ENCODE measurements at places on chromosomes 2 and 18.

- peak; percentile 76 for DNase-seq
Measured at GRCh38 chr2:135985826-135986393, 484 bp upstream of the DARS1 start.

DNA sequence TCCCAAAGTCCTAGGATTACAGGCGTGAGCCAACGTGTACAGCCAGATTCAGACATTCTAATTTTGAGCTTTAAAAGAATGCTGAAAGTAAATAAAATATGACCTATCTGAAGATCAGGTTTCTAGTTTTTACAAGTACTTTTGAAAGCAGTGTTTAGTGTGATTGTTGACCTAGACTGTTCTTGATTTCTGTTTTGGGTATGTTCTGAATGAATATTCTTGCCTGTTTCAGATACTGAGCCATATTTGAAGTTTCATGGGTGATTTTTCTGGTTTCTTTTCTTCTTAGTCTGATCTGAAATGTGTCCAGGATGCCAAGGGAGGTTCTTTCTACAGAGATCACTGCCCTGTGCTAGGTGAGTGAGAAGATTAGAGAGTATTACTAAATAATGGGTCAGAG is 37.2 kb downstream of the MIB1 start:
- DNase-seq: no peak

GRCh38 chr18:34649080-34649479 is 61.0 kb upstream of the DTNA start:
- DNase-seq: no peak

GRCh38 chr2:219296142-219296541 is 13.1 kb downstream of the PTPRN start:
- DNase-seq: no peak

DNA sequence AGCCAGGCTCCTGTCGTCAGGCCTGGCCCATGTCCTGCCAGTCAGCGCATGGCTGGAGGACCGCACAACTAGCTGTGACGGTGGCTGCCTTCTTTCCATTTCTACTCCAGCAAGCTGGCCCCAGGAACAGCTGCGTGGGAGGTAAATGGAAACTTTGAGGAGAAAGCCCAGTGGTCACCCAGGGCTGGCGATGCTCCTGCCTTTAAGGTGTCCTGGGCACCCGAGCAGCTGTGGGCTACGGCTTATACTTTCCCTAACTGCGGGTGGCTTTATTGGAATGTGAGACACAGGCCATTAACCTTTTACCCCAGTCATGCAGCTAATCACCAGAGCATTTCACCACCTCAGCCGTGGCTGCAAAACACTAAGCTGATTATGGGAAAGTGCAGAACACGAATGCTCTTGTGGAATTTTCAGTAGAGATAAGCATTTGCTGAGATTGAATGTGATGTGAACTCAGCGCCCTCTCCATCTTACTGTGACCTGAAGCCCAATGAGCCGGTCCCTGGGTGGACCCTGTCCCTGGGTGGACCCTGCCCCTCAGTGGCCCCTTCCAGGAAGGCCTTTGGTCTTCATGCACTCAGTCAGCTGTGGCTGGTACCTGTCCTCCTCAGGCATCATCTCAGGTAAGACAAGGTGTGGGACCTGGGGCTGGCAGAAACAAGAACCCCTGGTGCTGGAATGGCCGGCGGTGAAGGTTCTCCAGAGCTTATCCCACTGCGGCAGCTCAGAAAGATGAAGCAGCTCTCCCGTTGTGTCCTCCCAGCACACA is 275.4 kb upstream of the HS6ST1 start:
- no peak for DNase-seq

- DNase-seq: no peak
Measured at GRCh38 chr2:218169757-218170546, 3.2 kb upstream of the CXCR1 start.

DNA sequence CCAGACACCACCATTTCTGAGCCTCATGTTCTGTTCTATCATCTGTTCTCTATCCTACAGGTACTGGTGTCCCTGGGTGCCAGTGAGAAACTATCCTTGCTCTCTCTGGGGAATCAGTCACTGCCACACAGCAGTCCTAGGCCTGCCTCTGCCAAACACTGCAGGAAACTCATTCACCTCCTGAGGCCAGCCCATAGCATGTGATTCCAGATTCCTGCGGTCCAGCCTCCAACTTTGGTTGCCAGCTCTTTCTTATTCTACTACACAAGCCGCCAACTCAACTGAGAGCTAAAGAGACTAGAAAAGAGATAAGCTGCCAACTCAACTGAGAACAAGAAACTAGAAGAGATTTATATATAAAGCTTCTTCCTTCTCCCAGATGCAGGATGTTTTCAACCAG is 8.8 kb upstream of the TTLL4 start:
- no peak for DNase-seq

DNA sequence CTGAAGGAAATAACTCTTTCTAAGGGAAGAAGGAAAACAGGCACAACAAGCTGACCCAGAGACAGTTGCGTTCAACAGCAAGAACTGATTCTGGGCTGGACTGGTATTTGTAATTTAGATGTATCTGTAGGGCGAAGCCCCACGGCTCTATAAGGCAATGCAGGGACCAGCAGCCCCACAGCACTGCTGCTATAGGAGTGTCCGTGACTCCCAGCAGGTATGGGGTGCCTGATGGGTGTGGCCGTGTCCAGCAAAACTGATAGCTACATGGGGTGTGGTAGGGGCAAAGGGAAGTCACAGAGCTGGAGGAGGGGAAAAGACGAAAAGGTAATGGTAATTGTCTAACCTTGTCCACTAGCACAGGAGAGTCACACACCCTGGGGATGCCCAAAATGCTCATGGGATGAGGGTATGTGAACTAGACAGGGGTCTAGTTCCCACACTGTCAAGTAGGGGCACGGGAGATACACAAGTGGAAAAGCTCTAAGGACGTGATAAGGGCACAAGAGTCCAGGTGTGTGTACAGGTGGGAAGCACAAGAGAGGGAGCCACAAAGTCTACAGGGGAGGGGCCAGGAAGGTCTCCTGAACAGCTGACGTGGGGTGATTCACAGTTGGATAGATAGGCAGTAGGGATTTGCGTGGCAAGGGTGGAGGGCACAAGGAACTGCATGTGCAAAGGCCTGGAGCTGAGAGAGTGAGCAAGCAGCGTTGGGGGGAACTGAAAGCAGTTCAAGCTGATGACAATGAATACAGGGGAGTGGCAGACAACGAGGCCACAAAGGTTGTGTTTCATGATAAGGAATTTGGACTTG is 48.5 kb upstream of the ASPRV1 start:
- DNase-seq: no peak

GRCh38 chr18:58397385-58398132 is 231.3 kb downstream of the ALPK2 start:
- no peak for DNase-seq

DNA sequence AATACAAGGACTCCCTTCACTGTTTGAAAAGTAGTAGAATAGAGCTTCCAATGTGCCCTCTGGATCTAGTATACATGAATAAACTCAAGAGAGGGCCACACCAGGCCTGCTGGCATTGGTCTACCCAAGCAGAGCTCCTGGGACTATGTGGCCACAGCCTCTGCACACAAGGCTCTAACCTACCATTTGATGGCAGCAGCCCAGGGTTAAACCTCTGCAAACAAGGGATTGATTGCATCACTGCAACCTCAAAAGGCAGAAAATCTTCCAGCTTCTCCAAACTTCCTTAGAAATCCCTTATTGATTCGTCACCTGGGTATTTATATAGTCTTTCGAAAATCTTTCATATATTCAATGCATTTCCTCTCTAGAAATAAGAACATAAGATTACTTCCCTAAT is 147.6 kb upstream of the SETBP1 start:
- DNase-seq: no peak

DNA sequence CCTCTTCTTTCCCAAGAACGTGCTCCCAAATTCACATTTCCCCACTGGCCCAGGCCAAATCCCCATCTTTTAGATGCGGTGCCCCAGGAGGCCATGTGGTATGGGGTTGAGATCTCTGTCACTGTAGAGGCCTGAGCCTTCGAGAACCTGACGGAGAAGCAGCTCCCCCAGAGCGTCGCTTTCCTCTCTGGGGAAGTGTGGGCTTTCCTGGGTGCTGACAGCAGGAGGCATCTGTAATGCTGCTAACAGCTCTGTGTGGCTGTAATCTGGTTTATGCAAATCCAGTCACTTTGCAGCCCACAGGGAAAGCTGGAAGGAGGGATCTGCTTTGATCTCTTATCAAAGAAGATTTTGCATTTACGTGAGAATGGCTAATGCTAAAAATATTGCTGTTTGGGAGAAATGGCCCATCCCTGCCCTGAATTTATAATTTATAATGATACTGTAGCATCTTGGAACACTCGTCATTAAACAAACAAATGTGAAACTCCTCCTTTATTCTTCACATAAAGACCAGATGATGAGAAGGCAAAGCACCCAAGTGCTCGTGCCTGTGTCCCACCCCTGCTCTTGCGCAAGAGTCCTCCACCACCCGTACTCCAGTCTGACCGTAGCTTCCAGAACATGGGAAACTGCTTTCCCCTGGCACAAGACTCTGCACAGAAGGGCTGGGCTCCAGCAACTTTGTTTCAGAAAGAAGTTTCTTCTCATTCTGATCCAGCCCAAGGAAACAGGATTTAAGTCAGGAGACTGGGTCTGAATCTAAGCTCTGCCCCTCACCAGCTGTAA is 109.9 kb upstream of the EPC2 start:
- DNase-seq: no peak

DNA sequence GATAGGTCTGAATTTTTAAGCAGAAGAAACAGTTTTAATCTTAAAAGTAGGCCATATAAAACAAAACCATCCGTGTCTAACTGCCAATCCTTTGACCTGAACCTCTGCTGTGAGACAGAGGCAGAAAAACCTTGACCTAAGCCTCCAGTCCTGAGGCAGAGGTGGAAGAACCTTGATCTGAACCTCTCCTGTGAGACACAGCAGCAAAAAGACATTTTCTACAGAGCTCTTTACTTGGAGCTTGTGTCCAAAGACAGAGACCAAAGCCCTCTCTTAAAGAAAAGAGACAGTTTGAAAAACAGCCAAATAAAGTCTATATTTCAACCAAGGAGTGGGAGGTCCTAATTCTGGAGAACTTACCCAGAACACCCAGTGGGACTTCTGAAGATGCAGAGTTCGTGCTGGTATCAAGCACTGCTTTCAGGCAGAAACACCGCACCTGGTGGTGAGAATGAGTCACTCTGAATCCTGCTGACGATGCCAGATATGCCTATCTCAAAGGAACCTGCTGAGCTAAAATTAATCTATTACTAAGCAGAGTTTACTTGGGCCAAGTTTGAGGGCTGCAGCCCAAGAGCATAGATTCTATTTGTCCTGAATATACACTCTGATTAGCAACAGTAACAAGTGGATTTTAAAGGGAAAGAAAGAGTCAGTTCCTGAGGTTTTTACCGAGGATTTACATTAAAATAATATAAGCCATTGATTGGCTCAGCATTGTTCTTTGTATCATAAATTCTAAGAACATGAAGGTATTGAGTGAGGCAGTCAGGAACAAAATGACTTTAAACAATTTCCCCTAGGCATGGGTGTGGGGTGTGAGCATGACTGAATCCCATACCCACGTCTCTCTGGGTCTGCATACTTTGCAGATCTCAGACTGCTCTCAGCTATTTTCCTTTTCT is 806.4 kb downstream of the TRIB2 start:
- DNase-seq: no peak

DNA sequence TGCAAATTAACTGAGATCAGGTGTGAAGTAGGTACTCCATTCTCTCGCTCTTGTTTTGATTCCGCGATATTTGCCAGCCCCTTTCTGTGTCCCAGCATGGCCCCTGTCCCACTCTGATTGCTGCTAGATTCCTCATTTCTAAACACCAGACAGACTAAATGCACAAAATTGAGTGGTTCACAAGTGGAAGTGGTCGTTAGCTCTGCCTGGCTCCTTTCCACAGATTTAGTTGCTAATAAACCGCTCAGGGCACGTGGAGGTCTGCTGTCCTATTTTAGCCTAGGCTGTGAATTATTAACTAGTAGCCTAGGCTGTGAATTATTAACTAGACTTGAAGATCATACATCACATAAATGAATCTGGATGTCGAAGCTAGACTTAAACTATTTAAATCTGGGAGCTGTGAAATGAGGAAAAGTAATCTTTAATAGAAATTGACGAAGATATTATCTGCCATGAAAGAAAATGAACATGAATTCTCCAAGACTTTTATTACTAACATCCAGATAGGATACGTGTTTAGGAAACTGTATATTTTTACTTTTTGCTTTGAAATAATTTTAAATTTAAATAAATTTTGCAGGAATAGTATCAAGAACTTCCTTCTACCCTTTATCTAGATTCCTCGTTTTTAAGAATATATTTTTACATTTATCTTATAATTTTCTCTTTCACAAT is 3.7 kb downstream of the IL1RL2 start:
- DNase-seq: no peak

GRCh38 chr18:68679528-68679927 is 35.4 kb downstream of the TMX3 start:
- no peak for DNase-seq

GRCh38 chr2:199596549-199596948 is 138.8 kb upstream of the SATB2 start:
- DNase-seq: no peak

- DNase-seq: no peak
Measured at GRCh38 chr2:8558096-8558495, 123.8 kb upstream of the ID2 start.

DNA sequence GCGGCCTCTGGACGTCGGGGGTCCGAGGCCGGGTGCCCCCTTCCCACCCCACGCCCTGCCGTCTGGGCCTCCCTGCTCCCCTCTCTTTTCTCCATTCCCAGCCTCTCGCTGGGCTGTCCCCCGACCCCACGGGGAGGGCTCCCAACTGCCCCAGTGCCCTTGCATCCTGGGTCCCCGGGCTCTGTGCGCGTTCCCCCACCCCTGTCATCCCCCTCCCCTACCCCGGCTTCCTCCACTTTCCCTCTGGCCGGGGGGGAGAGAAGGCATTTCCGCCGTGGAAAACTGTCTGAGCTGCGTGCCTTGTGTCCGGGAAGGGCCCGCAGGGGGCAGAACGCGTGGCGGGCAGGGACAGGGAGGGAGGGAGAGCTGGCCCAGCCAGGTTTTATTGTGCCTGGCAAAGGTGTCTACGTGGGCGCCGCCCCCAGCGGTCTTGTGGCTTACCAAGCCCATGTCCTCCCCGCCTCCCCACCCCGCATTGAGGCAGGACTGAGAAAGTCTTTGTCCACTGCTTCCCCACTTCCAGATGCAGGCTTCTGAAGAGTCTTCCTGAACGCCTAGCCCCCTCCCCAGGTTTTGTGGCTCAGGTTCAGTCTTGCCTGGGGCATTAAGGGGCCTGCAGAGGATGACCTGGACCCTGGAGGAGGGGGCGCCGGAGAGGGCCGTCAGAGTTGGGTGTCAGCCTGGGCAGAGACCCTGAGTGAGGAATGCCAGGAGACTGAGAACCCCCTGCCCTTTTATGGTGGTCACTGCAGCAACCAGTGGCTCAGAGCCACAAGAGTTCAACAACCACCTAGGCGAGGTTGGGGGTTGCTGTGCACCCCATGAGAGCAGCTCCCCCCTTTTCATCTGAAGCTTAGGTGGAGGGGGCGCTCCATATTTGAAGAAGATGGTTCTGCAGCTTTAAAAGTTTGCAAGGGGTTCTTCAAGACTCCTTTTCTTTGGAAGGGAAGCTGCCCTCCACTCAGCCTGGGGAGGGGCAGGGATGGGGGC is 1.3 kb downstream of the ITM2C start:
- no peak for DNase-seq

- no peak for DNase-seq
Measured at GRCh38 chr2:230669386-230669950, 43.2 kb upstream of the CAB39 start.

Measured in stimulated activated CD8-positive, alpha-beta memory T cell treated with anti-CD3 and anti-CD28 coated beads, Interleukin-2, amount 100 ng/mL, for 48 hours (primary cell).